A172 (cell line): ENCODE measurements at places on chromosomes 11 and 22.
A peak's percentile ranks its signal among the peaks of the same experiment; 100 is the strongest.

- DNase-seq = no peak
Measured at GRCh38 chr11:114264381-114264780, 31.8 kb upstream of the NNMT start.

DNA sequence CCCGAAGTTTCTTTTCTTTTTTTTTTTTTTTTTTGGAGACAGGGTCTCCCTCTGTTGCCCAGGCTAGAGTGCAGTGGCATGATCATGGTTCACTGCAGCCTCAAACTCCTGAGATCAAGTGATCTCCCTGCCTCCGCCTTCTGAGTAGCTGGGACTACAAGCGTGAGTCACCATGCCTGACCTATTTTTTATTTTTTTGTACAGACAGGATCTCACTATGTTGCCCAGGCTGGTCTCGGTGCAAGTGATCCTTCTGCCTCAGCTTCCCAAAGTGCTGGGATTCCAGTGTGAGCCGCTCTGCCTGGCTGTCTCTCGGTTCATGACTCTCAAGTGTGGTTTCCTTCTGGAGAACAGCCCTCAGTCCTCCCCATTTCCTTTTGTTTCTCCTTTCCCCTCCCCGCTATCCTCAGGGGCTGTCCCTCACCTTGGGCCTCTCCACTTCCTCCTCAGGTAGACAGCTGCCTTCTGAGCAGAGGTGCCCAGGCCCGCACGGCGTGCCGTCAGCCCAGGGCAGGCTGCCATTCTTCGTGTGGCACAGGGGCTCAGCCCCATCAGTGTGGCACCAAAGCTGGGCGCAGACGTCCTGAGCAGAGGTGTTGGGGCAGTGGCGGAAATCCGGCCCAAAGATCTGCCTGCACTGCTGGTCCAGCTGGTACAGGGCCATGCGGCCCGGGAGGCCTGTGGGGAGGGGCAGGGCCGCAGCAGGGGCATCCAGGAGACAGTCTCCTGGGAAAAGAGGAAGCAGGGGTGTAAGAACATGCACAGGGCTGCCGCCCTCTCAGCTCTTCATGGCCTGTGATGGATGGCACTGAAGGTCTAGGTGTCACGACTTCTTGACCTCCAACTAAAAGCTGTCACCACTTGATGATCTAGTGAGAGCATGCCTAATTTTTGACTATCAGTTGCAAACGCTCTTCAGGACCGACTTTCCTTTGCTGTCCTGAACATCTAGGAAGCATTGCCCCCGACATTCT is 14.0 kb downstream of the ADAMTS8 start:
- no peak for DNase-seq

DNA sequence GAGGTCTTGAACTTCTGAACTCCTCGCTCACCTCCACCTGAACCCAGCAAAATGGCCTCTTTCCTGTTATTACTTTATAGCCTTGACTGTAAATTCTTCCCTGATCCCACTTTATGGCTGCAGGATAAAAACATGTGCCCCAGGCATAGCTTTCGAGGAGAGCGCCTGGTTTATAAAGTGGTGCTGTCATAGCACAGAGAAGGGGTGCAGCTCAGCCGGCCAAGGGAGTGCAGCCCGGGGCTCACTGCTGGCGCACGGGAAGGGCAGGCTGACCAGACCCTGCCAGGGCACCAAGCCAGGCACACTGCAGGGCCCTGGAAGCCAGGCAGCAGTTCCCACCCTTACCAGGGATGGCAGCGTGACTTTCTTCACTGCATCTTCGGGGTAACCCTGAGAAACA is 50.9 kb downstream of the ISX start:
- no peak for DNase-seq

GRCh38 chr11:62108971-62109404 is 14.8 kb upstream of the INCENP start:
- DNase-seq = peak; percentile 55

GRCh38 chr22:47551431-47551775 is 789.0 kb downstream of the TBC1D22A start:
- no peak for DNase-seq

- DNase-seq = no peak
Measured at GRCh38 chr11:60059052-60059451, 2.6 kb downstream of the MS4A3 start.
